ENCODE measurements at places on chromosomes 6 and 20.

GRCh38 chr6:3419624-3420272 is 37.1 kb downstream of the SLC22A23 start:
- DNase-seq, result no peak

DNA sequence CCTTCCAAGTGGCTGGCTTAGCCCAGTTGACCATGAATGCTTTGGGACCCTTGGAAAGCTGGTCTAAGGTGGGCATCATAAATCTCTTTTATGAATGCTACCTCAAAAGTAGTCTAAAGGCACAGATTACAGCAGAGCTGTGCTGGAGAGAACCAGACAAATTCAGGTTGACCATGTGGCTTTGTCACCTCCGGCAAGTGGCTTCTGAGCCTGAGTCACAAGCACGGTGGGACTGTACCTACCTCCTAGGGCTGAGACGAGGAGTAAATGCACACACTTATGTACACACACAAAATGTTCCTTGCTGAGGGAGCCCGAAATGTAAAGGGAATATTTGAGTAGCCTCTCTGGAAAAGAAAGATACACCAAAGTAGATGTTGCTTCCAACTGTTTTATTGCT is 155.9 kb downstream of the NFATC2 start:
- no peak for DNase-seq

DNA sequence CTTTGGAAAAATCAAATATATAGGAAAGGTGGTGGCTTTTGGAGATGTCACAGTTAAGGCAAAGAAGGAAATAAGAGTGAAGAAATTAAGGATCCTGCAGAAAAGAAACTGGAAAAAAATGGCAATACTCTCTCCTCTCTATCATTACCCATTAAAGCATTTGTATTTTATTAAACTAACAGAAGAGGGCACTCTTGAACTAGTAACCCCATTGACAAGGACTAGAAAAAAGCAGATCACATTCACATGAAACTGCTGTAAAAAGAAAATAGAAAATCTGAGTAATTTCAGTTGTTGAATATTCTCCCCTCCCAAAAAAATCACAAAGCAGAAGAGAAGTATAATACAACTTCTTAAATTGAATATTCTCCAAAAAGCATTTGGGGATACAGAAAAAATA is 104.1 kb upstream of the SLC35B3 start:
- DNase-seq, result no peak

DNA sequence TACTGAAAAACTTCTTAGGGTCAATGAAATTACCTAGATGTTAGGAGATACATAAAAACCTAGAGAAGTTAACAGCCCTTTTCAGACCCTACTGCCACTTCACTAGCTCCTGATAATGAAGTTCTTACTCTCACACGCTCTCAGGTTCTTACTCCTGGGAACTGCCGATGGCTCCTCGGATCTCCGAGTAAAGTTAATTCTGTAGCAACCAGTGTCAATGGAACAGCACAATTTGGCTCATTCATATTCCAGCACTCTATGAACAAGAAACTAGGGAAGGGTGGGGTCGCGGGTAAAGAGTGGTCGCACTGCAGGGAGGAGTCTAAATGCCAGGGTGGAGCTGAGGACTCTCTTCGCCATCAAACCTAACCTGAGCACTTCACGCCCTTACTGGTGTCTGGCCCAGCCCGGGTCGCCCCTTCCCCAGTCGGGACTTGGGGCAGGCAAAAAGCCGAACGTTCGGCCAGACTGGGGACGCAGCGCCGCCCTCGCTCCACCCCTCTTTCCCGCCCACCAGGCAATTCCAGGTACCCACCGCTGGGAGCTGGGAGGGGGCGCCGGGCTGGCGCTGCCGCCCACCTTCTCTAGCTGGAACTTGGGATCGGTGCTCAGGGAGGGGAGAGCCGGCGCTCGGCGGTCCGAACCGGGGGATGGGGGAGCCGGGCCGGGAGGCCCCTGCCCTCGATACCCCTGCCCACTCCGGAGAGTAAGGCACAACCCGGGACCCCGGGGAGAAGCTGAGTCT is 744 bp downstream of the RAB23 start:
- DNase-seq, result peak; percentile 64

- DNase-seq, result no peak
Measured at GRCh38 chr6:84618836-84619235, 145.6 kb downstream of the TBX18 start.

DNA sequence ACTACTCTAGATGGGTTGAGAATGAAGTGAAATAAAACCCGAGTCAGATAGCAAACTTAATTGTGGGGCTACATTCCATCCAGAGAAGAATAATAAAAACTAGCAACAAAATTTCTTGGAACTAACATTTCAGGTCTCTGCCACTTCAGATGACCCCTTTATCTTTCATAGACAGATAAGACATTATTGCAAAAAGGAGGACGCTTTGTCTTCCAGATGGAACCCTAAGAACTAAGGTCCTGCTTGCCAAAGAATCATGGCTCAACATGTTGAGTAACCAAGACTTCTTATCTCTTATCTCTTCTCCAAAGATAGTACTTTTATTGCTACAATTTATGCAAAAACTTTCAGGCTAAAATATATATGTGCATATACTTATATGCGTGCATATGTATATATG is 221.1 kb upstream of the PREP start:
- no peak for DNase-seq

DNA sequence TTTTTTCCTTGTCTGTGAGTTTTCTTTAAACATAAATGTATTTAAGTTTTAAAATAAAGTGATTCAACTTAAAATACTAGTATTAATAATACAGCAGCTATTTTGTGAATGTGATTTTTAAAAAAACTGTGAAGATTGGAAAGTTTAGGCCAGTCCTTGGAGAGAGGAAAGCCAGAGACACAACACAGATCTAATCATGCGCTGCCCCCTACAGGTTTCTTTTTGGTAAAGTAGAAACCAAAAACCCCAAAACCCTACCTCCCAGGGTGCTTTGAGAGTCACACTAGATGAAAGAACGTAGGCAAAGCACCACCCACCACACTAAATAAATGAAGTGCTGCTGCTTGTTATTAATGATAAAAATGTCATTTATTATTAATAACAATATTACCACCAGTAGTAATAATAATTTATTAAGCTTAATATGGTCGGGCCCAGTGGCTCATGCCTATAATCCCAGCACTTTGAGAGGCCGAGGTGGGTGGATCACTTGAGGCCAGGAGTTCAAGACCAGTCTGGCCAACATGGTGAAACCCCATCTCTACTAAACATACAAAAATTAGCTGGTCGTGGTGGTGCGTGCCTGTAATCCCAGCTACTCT is 33.7 kb downstream of the SLC9A8 start:
- DNase-seq, result no peak

GRCh38 chr20:46099491-46100287 is 9.9 kb upstream of the NCOA5 start:
- DNase-seq, result no peak

DNA sequence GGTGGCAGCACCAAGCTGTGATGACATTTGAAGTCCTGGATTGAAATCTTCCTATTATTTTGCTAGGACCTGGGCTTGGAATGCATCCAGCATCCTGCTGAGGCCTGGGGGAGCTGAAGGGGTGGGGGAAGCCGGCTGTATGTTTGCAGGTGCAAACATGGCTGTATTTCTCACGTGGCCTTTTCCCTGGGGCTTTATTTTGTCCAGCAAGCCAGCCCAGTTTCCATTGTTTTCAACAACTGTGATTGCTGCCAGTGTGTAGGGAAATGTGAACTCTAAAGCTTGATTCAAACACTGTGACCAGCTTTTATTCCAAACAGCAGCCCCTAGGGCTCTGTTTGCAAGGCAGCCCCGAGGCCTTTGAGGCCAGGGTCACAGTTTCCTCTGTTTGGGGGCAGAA is 683.0 kb downstream of the DHX35 start:
- DNase-seq, result no peak

GRCh38 chr6:7770111-7770510 is 44.2 kb downstream of the BMP6 start:
- no peak for DNase-seq

GRCh38 chr20:43710370-43711044 is 16.3 kb downstream of the GTSF1L start:
- no peak for DNase-seq

DNA sequence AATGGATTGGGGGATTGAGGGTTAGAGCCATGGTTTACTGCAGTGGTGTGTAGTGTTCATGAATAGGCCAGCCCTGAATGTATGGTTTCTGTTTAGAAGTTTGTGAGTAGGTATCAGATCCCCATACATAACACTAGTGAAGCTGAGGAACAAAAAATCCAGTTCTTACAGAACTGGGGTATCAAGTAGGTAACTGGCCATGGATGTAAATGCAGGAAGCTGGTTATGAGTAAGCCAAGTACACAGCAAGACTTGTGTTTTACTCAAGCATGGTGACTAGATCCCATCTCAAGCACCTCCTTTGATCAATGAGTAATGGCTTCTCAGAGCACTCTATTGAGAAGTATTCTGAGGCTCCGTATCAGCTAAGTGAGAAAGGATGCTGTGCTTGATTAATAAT is 613.7 kb upstream of the FLRT3 start:
- DNase-seq, result no peak

DNA sequence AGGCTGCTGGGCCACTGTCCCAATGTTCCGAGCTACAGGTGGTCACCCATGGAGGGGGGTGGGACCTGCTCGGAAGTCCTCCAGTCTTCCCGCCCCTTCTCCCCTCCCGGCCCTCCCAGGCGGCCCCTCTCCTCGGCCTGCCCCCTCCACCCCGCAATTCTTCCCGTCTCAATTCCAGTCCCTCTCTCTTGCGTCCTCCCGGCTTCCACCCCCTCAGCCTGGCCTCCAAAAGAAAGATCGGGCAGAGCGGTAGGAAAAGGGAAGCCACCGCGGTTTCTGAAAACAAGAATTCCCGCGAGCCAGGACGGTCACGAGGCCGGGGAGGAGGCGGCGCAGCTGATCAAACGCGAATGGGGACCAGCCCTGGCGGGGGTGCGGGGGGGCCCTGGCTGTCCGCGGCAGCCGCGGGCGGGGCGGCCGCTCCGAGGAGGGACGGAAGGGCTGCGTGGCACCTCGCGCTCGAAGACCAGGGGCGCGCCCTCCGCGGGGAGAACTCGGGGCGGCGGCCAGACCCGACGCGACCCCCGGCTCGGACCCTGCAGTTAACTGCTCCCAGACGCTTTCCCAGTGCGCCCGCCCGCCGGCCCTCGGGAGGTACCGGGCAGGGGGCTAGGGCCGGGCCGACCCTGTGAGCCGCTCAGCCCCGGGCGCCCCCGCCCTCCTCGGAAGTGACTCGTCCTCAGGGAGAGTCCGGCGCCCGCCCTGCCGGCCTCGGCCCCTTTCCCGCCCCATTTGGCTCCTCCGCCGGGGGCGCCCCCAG is 1.0 kb downstream of the PXDC1 start:
- DNase-seq, result peak; percentile 87

GRCh38 chr20:48766205-48766604 is 61.6 kb downstream of the PREX1 start:
- no peak for DNase-seq

GRCh38 chr6:53369876-53370515 is 21.2 kb upstream of the ELOVL5 start:
- no peak for DNase-seq

DNA sequence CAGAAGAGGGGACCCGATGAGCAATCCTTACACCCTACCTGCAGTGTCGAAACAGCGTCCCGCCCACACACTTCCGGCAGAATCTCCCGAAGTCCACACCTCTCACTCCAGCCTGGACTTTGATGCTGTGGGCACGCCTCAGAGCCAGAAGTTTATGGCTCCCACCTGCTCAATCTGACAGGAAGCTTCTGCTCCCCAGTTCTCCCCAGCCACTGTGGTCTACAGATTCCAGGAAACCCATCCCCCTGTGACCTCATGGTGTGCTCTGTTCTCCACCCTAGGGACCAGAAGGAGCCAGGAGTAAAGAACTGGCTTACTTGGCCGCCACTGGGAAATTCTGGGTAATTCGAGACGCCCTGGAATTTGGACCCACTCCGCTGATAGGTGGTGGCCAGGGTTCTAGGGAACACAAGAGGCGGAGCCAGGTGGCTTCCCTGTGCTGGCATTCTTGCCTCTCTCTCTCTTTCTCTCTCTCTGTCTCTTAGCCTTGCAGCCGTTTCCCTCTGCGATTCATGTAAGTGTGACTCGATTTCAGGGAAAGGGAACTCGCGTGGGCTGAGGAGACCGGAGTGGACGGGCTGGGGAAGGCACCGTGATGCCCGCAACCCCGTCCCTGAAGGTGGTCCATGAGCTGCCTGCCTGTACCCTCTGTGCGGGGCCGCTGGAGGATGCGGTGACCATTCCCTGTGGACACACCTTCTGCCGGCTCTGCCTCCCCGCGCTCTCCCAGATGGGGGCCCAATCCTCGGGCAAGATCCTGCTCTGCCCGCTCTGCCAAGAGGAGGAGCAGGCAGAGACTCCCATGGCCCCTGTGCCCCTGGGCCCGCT is at the start of gene TRIM15:
Gene TRIM15, plus strand, starts transcription at position 457 of the 828 bp plus-strand sequence. Its CDS starts 139 bp downstream, at position 596.
- DNase-seq, result peak; percentile 87

- no peak for DNase-seq
Measured at GRCh38 chr6:105194106-105194505, 14.3 kb upstream of the POPDC3 start.

- no peak for DNase-seq
Measured at GRCh38 chr6:34638834-34639736, 57.5 kb downstream of the ILRUN start.
